ENCODE measurements at places on chromosomes 5 and 9. TPM values are rescaled to one million over a fixed set of nuclear protein-coding genes. Genes with fewer than 3 reads are reported as not detected.

The PPIC gene
- total RNA-seq: 21.6 TPM

The TMC1 gene
- not detected for total RNA-seq

The CTXN3 gene
- not detected for total RNA-seq

The QRFP gene
- total RNA-seq: not detected

The GPRIN1 gene
- total RNA-seq: 0.49 TPM

Measured in vagina (tissue), 2 donors.